Foreskin fibroblast (primary cell): ENCODE measurements at places on chromosomes 7 and 10.

DNA sequence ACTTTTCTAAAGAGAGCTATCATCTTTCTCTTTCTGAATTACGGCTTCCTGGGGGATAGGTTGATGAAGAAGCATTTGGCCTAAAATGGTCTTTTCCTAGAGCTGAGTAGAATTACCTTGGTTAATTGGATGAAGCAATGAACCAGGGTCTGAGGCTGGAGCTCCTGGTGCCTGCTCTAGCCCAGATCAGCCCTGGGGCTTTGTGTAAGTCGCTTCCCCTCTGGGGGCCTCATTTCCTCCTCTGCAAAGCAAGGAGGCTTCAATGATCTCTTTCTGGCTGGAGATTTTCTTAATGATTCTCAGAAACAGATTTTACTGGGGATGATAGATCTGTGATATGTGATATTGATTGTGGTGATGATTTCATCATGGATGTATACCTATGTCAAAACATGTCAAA lies 3.5 kb upstream of the CPA2 start:
- no peak for DNase-seq

- peak; percentile 99 for DNase-seq
These were observed 724 bp downstream of the BBIP1 start for GRCh38 chr10:110918269-110918642.

GRCh38 chr7:117143580-117143979 lies 179.3 kb downstream of the WNT2 start:
- DNase-seq: no peak

DNA sequence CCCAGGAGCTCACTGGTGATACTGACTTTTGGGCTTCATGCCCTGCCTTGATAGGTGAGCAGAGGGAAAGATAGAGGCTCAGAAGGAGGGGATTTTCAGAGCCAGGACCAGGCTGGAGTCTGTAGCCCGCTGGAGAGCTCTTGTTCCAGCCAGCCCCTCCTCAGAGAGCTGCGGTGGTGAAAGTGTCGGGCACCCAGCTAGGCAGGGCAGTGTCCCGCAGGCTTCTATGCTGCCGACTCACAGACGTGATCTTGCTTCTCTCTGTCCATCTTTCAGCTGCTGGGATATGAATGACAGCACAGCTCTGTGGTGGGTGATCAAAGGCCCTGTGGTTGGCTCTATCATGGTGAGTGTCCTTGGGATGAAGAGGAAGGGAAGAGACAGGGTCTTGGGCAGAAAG lies 35.2 kb downstream of the ADCYAP1R1 start:
- DNase-seq: no peak

DNA sequence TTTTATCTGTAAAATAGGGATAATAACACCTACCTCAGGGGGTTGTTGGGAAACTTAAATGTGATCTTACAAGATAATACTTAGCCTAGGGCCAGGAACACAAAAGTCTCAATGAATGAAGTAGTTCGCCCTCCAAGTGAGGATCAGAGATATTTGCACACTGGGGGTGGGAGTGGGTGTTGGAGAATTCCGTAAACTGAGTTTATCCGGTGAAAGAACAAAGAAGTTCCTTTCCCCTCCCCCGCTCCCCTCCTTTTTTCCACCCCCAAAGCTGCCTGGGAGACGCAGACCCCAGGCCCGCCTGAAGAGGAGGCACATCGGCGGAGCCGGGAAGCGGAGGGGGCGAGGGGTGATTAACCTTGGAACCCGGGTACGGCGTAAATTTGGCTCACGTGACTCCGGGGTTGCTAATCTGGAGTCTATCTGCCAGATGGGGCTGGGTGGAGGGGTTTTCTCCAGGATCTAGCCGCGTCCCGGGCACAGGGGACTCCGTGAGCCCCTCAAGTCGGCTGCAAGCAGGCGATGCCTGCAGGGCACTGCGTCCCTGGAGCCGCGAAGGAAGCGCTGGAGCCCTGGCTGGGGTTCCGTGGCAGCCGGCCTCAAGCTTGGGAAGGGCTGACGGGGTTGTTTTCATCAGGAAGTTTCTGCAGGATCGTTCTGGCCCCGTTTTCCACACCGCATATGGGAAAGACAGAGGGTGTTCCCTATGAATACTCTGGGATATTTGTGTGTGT lies 1.4 kb upstream of the PODXL start:
- peak; percentile 60 for DNase-seq

- no peak for DNase-seq
These were observed 187.6 kb upstream of the ITGB1 start for GRCh38 chr10:33145451-33146188.

GRCh38 chr7:78777829-78778228 lies 675.6 kb downstream of the MAGI2 start:
- DNase-seq: peak; percentile 59

DNA sequence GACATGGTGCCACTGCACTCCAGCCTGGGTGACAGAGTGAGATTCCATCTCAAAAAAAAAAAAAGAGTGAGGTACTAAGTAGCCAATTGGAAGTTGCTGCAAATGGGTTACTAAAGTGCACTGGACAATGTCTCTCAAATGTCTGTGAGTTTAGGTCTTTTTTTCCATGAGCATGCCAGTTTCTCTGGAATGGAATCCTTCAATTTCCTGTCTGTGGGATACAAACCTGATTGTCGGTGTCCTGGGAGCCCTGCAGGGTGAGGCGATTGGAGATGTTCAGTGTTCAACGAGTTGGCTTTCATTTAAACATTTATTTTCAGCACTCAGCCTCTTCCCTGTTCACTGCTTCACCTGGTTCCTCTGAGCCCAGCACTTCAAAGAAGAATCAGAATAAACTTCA lies 5.3 kb upstream of the CALD1 start:
- no peak for DNase-seq

- no peak for DNase-seq
These were observed 4.1 kb upstream of the ORAI2 start for GRCh38 chr7:102429141-102429899.

GRCh38 chr10:20890491-20891337 lies 6.4 kb downstream of the NEBL start:
- peak; percentile 38 for DNase-seq

- no peak for DNase-seq
These were observed 2.1 kb upstream of the PBLD start for GRCh38 chr10:68334672-68335467.

DNA sequence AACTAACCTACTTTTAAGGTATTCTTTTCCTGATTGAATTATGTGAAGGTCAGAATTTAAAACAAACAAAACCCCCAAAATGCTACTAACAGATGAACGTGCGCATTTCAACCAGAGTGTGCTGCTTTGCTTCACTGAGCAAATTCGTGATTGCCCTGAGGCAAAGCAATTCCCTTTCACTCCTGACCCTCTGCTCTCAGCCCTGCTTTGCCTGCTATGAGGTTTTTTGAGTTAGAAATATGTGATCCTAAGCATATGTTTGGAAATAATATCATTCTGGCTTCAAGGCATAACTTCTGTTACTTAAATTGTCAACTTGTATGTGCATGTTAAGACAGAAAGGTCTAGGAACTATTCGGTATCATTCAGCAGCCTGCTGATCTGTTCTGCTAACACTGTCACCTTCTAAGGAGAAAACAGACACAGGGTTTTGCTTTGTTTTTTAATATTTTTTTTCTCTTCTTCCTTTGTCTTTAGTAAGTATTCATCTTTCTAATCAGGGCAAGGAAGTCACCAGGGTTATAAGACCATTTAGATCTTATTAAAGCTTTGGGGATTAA lies 124.2 kb downstream of the GNAT3 start:
- no peak for DNase-seq

GRCh38 chr10:109037978-109038377 lies 885.3 kb downstream of the XPNPEP1 start:
- DNase-seq: no peak

GRCh38 chr10:77970869-77971803 lies 44.6 kb upstream of the DLG5 start:
- peak; percentile 90 for DNase-seq

GRCh38 chr7:93301736-93302135 lies 69.6 kb downstream of the VPS50 start:
- DNase-seq: no peak

GRCh38 chr10:18312374-18313139 lies 172.3 kb downstream of the CACNB2 start:
- DNase-seq: peak; percentile 35

GRCh38 chr10:12547301-12547771 lies 198.0 kb downstream of the CAMK1D start:
- DNase-seq: no peak

DNA sequence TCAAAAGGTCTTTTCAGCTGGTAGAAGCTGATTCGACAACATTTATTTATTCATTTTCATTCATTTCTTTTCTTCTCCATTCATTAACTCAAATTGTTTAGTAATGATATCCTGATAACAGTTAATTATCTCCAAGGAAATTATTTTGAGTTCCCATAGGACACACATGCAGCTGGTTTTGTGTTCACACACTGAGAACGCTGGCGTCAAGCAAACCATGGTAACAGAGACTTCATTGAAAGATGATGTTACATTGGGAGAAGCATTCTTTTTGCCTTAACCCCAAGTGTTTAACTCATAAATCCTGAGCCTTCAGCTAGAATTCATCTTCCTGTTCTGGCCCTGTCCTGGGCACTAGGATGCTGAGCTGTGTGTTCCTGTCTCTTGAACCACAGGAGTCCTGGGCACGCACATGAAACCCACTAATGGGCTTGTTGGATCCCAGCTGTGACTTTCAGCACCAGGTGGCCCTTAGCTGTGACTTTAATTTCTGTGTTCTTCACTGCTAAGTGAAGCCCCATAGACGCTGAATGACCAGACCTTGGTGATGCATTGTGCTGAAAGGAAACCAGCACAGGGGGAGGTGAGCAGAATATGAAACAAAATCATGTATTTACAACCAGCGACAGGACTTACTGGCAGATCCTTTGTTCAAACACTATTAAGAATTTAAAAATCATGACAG lies 121.5 kb upstream of the PRSS58 start:
- DNase-seq: no peak

- DNase-seq: peak; percentile 22
These were observed 25.0 kb downstream of the RGS10 start for GRCh38 chr10:119517235-119518141.

- no peak for DNase-seq
These were observed 6.6 kb upstream of the NPC1L1 start for GRCh38 chr7:44547536-44548231.

DNA sequence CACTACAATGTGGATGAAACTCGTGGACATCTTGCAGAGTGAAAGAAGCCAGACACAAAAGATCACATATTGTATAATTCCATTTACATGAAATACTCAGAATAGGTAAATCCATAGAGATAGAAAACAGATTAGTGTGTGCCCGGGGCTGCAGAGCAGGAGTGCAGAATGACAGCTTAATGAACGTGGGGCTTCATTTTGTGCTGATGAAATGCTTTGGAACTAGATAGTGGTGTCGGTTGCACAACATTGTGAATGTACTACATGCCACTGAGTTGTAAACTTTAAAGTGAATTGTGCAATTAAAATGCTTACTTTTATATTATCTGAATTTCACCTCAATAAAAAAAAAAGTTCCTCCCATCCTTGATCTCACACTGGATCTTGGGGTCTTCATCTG lies 31.8 kb upstream of the CARD11 start:
- no peak for DNase-seq

DNA sequence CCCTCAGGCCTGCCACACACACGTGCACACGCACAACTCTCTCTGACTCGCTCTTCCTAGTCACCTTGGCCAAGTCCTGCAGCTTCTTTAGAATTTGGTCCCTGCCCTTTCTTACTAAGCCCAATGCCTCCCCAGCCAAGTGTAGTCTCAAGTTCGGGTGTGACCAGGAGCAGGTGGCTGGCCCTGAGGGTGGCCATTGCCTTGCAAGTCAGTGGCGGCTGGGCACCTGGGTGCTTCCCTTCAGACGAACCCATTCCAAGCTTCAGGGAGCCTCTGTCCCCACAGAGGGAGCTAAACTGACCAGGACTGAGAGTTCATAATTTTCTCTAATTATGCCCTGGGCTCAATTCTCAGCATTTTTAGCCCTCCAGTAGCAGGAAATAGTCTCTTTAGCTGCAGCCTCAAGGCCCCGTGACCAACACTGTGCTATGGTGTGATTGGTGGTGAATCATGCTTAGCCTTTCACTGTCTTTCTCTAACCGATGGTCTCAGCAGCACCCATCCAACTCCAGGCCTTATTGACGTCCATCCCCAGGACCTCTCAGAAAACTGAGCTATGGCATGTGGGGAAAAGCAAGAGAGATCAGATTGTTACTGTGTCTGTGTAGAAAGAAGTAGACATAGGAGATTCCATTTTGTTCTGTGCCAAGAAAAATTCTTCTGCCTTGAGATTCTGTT lies 34.7 kb upstream of the FXYD4 start:
- no peak for DNase-seq

- no peak for DNase-seq
These were observed 78.8 kb upstream of the CPXM2 start for GRCh38 chr10:123970207-123970926.

GRCh38 chr7:42100156-42100508 lies 136.9 kb downstream of the GLI3 start:
- DNase-seq: peak; percentile 45

DNA sequence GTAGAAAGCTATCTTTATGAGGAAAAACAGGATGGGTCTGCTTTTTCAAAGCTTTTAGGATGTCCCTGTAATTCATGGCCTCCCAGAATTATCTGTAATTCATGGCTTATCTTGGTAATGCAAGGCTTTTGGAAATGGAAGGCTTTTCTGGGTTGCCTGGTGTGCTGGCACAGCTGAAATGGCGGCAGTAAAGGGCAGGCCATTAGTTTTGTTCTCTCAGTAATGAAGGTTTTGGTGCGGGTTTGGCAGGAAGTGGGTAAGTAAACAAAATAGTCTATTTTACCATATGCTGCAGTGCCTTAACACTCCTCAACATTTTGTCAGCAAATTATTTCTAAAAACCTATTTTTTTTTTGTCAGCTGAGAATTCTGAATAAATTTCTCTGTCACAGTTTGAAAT lies 69.3 kb downstream of the LRGUK start:
- DNase-seq: no peak

DNA sequence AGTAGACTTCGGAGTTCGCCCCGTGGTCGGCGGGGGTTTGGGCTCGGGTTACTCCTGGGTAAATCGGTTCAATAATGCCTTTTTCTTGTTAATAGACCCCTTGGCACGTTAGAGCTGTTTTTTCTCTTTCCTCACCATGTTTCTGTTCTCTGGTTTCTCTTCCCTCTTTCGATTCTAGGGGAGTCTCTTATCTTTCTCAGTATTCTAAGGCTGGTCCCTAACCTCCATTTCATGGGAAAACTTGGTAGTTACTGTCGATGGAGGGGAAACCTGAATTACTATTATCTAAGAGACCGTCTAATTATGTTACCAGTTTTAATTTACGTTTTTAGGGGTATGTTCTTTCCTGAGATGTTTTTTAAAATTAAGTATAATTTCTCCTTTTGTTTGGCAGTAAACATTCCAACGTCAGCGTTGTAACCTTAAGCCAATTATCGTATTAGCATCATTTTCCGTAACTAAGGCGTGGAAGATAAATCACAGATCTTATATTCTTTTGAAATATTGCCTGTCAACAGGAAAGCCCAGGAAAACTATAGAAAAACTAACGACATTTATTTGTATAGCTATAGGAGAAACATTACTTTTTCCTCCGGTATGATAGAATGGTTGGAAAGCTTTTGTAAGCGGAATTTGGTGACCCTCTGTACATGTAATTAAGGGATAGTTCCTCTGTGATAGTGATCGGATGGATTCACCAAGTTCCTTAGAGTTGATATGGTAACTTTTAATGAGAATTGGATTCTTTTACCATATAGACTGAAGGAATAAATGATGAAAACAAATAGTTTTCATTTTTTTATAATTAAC lies 847 bp downstream of the BTAF1 start:
- DNase-seq: no peak
